ENCODE measurements at places on chromosomes 4 and X.
A peak's percentile ranks its signal among the peaks of the same experiment; 100 is the strongest.

DNA sequence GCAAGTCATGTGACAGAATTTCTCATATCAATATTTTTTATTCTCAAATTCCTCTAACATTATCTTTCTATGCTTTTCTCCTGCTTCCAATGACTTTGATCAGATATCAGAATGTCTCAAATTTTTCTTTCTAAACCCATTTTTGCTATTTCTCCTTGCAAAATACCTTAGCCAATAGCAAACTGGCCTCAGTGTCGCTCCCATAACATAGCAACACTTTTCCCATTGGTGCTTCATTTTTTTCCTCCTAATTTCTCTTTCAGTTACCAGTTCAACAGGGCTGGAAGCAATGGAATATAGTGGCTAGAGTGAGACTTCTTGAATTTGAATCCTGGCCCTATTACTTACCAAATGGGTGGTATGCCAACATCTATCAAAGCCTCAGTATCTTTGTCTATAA, 1091.6 kb downstream of the C4orf33 start:
- no peak for DNase-seq

DNA sequence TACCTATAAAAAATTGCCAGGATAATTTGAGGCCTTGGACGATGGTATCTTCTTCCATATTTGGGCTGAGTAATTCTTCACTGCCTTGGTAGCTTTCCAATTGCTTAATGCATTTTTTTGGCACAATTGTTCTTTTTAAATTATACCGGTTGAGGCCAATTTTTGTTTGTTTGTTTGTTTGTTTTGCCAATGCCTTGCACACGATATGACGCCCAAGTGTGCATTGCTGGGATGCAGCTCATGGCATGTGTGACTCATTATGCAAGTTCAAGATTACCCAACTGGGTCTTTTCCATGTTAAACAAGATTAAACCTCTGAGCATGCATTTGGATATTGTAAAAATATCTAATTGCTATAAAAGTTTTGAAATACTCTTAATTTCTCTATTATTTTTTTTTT, 71.1 kb upstream of the KCNIP4 start:
- DNase-seq = no peak

DNA sequence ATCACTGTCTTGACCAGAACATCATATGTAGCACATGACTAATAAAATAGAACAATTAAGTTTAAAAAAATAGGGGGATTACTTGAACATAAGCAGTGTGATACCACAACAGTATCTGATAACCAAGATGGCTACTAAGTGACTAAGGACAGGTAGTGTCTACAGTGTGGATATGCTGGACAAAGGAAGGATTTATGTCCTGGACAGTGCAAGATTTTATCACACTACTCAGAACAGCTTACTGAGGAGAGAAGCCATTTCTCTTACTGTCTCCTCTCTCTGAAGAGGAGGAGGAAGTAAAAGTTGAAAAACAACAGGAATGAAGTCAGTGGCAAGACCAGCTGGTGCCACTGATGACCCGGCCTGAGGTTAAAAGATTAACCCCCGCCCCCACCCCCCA, 4.0 kb upstream of the SLC10A7 start:
- no peak for DNase-seq

GRCh38 chr4:825971-826330, at the start of gene CPLX1:
CPLX1 (minus strand) TSS chr4:826129; CDS start chr4:824522, 1,607 bp downstream.
- no peak for DNase-seq

DNA sequence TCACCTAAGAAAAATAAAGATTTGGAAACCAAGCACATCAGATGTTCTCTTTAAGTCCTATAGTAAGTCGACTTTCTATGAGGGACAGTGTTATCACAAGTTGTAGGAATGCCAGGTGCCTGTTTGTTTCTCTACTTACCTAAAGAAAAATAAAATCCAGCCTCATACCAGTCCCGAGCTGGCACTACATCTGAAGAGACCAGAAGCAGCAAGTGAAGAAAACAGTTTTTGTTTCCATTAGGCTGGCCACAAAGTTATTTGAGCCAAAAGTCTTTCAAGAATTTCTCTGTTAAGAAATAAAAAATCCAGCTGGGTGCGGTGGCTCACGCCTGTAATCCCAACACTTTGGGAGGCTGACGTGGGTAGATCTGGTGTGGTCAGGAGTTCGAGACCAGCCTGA, 10.8 kb upstream of the PPARGC1A start:
- no peak for DNase-seq

- DNase-seq = no peak
These were observed 17.3 kb upstream of the TMEM192 start for GRCh38 chr4:165129924-165130323.

GRCh38 chr4:112176596-112176995, 31.3 kb downstream of the FAM241A start:
- no peak for DNase-seq

- DNase-seq = no peak
These were observed 618.6 kb upstream of the CPEB2 start for GRCh38 chr4:14383652-14384051.

DNA sequence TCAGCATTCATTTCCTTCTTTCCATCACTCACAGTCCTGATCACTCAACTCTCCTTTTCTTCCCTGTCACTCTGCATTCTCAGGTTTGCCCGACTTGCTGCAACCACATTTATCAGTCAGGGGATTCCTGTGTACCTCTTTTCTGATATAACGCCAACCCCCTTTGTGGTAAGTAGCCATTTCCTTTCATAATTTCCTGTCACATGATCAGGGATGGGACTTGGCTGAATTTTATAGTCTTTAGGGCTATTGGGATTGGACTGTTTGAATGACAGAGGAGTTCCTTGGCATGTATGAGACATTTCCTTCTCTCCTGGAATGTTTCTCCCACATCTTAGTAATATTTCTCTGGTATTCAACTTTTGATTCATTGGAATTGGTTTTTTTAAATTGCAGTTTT, 11.0 kb downstream of the PGM2 start:
- DNase-seq = no peak

GRCh38 chr4:150818661-150819060, 196.4 kb downstream of the LRBA start:
- DNase-seq = peak; percentile 48

DNA sequence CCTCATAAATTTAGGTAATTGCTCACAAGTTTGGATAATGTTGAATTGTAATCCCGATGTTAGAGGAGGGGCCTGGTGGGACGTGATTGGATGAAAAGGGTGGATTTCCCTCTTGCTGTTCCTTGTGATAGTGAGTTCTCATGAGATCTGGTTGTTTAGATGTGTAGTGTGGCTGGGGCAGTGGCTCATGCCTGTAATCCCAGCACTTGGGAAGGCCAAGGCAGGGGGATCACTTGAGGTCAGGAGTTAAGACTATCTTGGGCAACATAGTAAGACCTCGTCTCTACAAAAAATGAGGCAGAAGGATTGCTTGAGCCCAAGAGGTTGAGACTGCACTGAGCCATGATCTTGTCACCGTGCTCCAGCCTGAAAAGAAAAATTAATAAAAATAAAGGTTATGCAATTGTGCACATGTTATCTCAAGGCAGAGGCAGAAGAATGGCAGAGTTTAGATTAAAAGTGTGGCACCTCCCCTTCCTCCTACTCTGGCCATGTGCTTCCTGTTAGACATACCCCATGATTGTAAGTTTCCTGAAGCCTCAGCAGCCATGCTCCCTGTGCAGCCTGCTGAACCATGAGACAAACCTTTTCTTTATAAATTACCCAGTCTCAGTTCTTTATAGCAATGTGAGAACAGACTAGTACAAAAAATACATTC, 36.5 kb downstream of the ERVMER34-1 start:
- DNase-seq = peak; percentile 58

DNA sequence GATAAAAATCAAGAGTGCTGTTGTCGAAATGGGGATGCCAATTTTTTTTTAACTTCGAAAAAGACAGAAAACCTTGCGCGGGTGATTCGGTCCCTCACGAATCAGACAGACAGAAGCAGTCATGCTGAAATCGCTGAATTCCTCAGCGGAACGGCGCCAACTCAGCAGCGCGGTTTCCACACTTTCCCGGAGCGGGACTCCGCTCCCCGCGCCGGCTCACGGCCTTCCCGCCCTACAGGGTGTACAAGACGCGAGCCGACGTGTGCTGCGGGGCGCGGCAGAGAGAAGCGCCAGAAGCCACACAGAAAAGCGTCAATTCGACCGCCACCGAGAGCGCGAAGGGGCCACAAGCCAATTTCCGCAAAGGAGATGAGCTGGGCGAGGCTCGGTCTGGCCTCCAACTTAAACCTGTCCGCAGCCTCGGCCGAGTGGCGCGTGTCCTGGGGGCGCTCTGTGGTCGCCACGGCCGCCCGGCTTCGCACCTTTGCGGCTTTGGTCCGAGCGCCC, 1.3 kb downstream of the NEXMIF start:
- no peak for DNase-seq

DNA sequence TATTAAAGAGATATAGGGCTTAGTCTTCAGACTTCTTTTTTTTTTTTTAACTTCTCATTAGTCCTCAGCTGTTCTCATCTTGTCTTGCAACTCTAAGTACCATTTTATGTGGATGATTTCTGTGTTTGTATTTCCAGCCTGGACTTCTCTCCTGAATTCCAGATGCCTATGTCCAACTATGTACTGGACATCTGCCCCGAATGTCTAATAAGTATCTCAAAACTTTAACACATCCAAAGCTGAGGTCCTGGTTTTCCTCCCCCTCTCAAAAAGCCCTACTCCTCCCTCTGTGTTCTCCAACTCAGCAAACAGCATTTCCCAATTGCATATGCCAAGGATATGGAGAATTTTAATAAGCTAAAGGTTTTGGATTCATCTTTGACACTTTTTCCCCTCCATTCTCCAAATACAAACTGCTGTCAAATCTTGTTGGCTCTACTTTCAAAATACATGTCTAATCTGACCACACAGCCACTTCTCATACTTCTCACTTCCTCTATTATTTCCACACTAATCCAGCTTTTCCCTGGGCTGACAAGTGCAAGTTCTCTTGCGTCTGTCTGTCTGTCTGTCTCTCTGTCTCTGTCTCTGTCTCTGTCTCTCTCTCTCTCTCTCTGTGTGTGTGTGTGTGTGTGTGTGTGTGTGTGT, 79.8 kb downstream of the CLCN5 start:
- no peak for DNase-seq

GRCh38 chrX:119999087-119999634, 55.6 kb upstream of the NKAP start:
- no peak for DNase-seq

DNA sequence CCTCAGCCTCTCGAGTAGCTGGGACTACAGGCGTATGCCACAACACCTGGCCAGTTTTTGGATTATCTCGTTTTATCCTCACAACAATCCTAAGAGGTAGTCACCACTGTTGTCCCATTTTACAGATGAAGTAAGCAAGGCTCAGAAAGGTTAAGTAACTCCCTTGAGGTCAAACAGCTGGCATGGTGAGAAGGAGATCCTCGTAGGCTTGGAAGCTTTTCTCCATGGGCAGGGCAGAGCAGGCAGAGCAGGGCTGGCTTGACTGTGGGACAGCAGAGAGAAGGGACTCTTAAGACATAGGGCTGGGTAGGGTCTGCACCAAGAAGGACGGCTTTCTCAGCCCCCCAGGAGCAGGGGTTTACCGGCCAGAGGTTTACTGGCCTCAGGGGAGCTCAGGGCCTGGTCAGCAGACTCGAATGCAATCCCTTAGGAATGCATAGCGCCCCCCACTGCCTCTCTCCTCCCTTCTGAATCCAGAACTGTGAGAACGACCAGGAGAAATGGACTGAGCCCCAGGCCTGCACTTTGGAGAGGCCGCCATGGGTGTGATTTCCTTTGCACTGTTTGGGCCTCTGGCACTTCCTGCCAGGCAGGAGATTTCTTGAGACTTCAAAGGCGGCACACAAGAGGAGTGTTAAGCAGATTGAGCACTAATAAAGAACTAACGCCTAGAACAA, 14.0 kb upstream of the CDKN2AIP start:
- no peak for DNase-seq

- no peak for DNase-seq
These were observed 62.0 kb downstream of the SLAIN2 start for GRCh38 chr4:48403358-48403757.

DNA sequence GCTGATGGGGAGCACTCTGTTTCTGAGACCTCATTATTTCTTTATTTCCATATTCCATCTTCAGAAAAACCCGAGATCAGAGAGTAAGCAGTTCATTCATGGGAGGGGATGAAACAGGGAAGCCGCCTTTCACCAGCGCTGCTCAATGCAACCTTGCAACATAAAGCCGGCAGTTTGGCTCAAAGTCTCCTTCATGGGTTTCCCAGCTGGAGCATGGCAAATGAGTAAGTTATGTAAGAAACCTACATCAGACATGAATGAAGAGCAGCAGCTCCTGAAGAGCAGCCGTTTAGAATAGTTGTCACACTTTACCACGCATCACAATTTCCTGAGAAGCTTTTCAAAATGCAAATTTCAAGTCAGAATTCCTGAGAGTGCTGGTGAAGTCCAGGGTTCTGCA, 578.8 kb downstream of the FSTL5 start:
- no peak for DNase-seq

DNA sequence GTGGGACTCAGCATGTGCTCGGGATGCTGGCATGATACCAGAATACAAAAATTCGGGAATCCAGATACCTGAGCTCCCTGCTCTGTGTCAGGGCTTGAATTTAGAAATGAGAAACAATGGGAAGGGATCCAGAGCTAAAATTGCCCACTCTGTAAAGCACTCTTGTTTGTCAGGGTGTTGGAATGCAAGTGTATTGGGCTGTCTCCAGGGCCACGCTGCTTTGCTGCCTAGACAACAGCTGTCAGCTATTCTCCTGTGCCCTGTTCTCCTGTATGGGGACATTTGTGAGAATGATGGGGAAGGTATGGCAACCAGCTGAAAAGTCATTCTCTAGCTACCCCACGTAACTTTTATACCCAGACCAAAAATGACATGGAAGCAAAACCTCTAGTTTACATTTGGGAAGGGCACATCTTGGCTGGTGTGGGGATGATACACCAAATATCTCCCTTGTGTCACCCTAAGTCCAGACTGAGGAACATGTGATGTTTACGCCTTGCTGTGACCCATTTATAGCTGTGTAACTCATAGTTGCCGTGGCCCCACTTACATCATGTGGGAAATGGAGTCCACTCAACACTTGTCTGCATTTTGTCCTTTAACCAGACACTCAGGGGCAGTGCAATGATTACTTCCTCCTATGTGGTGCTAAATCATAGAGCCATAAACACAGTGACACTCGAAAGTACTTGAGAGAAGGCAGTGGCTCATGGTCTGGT, 46.6 kb downstream of the SMPX start:
- DNase-seq = no peak

DNA sequence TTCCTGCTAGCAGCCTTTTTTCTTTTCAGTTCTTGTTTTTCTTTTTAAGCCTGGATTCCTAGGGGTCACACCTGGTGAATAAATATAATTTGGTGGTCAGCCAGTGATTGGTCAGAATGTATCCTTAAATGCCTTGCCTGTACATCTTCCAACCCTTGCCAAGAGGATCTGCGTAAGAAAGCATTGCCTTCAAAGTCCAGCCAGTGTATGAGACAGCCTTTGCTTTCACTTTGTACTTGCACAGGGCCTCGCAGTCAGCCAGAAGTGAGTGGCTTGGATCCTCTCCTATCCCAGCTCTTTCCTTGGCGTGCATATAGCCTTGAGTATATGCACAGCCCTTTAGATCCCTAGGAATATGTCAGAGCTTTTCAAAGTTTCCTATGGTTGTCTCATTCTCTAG, 22.2 kb downstream of the KANTR start:
- no peak for DNase-seq

- no peak for DNase-seq
These were observed 68.9 kb upstream of the MND1 start for GRCh38 chr4:153275380-153276276.

GRCh38 chrX:50671661-50672060, 142.3 kb downstream of the SHROOM4 start:
- no peak for DNase-seq
